ENCODE measurements at places on chromosomes 2 and 18.

DNA sequence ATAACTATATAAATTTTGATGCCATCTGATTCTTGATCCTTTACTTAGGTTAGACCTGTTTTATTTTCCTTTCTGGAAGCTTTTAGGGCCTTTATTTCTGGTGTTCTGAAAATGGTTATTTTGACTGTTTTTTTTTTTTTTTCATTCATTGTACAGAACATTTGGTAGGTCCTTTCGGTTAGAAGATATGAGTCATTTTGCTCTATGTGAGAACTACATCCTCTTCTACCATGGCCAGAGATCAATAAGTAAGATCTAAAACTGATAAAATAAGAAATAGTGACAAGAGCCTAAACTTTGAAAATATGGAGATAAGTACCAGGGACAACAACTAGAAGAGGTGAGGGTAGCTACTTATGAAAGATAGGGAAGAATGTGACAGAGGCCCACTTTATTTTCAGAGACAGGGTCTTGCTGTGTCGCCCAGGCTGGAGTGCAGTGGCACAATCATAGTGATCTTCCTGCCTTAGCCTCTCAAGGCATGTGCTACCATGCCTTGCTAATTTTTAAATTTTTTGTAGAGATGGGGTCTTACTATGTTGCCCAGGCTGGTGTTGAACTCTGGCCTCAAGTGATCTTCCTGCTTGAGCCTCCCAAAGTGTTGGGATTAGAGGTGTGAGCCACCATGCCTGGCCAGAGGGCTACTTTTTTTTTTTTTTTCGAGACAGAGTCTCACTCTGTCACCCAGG lies 66.5 kb downstream of the EIF2AK3 start:
- DNase-seq = no peak

- DNase-seq = no peak
Observed at GRCh38 chr2:30367232-30368070, 79.6 kb upstream of the LCLAT1 start.

- no peak for DNase-seq
Observed at GRCh38 chr2:217988840-217989204, 14.0 kb downstream of the TNS1 start.

- DNase-seq = peak; percentile 37
Observed at GRCh38 chr2:102063487-102063911, 71.7 kb downstream of the IL1R2 start.

- no peak for DNase-seq
Observed at GRCh38 chr18:35695384-35695783, 113.8 kb downstream of the GALNT1 start.

GRCh38 chr2:114170070-114170469 lies 272.4 kb upstream of the DPP10 start:
- no peak for DNase-seq

DNA sequence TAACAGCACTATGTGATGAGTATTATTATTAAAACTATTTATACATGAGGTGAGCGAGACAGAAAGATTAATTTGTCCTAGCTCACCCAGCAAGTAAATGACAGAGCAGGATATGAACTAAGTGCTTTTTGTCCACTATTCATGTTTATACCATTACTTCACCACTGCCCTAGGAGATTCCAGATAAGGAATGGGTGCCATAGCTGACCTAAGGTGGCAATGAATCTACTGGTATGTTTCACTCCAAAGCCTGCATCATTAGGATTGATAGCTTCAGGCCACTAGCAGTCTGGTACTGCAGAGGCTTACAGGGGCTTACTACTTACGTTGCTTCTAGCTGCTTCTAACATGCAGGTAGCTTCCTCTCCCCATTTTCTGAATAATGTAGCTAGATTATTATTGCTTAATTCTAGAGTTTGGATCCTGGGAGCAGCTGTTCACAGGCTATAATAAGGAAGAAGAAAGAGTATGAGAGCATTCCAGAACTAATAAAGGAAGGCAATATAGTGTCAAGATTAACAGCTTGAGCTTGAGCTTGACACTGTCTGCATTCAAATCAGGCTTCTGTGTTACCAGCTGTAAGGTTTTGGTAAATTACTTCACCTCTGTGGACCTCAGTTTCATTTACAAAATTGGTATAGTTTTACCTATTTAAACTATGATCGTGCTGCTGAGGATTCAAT lies 153.7 kb downstream of the GALNT3 start:
- DNase-seq = no peak

DNA sequence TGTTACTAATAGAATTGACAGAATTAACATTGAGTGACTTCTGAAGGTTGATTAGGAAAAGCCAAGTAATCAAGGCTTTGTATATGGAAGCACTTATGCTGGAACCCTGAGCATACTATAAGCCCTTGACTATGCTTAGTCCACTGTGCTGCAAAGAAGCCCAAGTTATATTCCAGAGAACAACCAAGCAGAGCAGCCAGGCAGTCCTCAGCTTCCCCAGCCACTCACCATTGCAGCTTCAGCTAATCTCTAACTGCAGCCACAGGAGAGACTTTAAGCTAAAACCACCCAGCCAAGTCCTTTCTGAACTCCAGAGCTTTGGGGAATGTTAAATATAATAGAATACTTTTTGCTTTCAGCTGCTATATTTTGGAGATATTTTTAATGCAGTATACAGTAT lies 164.4 kb upstream of the VWC2L start:
- DNase-seq = no peak

DNA sequence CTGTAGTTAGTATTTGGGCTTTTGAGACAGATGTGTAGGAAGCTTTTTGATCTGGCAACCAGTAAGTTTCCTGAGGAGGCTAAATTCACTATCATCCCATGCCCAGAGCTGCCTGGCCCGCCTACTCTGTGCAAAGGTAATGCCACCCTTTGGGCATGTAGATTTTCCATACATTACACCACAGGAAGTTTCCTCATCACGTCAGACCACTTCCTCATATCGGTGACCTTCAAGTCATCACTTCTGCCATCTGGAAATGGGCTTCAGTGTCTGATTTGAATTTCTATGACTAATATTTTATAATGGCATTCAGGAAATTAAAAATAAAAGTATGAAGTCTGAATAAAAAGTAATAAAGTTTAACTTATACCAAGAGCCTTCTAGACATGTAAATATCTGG lies 825.4 kb downstream of the DCDC2C start:
- peak; percentile 19 for DNase-seq

DNA sequence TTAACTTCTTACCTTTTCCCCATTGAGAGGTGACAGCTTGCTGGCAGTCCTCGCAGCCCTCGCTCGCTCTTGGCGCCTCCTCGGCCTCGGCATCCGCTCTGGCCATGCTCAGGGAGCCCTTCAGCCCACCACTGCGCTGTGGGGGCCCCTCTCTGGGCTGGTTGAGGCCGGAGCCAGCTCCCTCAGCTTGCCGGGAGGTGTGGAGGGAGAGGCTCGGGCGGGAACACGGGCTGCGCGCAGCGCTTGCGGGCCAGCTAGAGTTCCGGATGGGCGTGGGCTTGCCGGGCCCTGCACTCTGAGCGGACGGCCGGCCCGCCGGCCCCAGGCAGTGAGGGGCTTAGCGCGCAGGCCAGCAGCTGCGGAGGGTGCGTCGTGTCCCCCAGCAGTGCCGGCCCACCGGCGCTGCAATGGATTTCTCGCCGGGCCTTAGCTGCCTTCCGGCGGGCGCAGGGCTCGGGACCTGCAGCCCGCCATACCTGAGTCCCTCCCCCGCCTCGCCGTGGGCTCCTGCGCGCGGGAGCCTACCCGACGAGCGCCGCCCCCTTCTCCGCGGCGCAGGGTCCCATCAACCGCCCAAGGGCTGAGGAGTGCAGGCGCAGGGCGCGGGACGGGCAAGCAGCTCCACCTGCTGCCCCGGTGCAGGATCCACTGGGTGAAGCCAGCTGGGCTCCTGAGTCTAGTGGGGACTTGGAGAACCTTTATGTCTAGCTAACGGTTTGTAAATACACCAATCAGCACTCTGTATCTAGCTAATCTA lies 335.0 kb downstream of the CBLN2 start:
- no peak for DNase-seq

DNA sequence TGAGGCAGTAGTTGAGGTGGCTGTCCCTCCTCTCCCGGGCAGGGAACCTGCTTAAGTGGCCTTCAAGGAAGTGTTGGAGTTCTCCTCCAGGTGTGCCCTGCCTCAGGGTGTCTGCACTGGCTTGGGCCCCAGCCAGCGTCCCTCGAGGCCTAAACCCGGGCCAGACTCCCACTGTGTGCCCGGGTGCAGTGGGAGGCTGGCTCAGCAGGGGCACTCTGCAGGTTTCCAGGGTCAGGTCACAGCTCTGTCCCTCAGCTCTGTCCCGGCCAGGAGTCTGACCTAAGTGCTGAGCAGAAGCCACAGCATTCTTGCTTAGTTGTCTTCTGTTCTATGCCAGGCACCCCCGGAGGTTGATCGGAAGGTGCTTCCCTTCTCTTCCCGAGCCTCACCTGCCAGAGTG lies 69.0 kb upstream of the OTOS start:
- DNase-seq = no peak

DNA sequence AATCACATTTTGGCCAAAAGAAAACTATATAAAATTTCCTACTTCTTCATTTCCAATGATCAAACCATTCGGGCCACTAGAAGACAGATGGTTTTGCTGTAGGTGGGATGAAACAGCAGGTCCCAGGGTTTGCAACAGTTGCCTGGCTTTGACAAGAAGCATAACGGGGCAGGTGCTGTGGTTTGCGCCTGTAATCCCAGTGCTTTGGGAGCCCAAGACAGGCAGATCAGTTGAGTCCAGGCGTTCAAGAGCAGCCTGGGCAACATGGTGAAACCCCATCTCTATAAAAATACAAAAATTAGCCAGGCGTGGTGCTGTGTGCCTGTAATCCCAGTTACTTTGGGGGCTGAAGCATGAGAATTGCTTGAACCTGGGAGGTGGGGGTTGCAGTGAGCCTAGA lies 81.4 kb upstream of the XPO1 start:
- DNase-seq = no peak

DNA sequence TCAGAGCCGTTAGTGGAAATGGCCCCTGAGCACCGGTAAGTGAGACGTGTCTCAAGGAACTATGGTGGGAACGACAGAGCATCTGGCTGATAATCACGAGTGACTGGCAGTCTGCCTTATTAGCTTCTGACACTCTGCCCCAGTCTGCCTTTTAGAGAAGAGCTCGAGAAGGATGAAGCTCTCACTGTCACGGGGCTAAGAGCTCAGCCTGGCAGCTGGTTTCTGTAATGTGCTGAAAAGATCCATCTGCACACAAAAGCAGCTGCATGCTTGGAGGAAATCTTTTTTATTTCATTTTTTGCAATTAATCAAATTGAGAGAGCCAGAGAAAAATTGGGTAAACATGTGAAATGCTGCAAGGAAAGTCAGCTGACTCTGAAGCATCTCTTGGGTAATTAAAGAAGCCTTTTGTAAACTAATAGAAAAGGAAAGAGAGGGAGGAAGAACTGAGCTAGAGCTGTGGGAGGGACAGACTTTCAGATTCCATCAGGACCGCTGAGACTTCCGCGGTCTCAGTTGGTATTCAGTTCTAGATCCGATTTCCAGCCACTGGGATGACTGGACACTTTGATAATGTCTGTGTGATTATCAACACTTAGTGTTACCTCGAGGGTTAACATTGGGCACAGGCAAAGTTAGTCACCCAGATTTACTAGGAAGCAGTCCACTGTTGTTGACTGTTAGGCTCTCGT lies 24.4 kb downstream of the MBP start:
- peak; percentile 87 for DNase-seq
